Caco-2 (cell line): ENCODE measurements at places on chromosomes 11 and 22. TPM values are rescaled to one million over a fixed set of nuclear protein-coding genes. Genes with fewer than 3 reads are reported as not detected.

Gene PHOX2A
- total RNA-seq: not detected in 2 replicates

Gene HSPB2
- total RNA-seq: not detected in 2 replicates

DNA sequence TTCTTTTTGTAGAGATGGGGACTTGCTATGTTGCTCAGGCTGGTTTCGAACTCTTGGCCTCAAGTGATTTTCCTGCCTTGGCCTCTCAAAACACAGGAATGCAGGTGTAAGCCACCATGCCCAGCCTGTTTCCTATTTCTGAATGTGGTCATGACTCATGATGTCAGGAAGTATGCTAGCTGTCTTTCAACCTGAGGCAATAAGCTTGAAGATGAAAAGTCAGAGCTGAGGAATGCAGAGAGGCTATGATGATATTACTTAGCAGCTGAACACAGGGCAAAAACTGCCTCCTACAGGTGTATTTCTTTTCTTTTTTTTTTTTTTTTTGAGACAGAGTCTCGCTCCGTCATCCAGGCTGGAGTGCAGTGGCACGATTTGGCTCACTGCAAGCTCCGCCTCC lies 9.0 kb upstream of the NUCB2 start:
- no peaks in the 10 kb centered on the region for H3K4me1 ChIP-seq
- no peak overlapping the region for H3K27ac ChIP-seq
- no peak for DNase-seq
- no peaks in the 10 kb centered on the region for H3K27me3 ChIP-seq
- H3K4me3 ChIP-seq: no peak overlapping the region

- H3K36me3 ChIP-seq: no peaks in the 10 kb centered on the region
- no peaks in the 10 kb centered on the region for H3K4me1 ChIP-seq
- no peaks in the 10 kb centered on the region for H3K27me3 ChIP-seq
- no peak overlapping the region for H3K27ac ChIP-seq
- H3K4me3 ChIP-seq: no peak overlapping the region
Observed at GRCh38 chr11:91972665-91973266, 251.9 kb upstream of the FAT3 start.
